Hepatocyte (in vitro differentiated cells): ENCODE measurements at places on chromosomes 12 and 14. TPM values are rescaled to one million over a fixed set of nuclear protein-coding genes. Genes with fewer than 3 reads are reported as not detected.

SLC7A7 gene
- 337 and 381 TPM in 2 replicates for total RNA-seq

GSG1 gene
- total RNA-seq: 1.5 TPM in 1 of 2 replicates, not detected in the other

SSPN gene
- 4.1 and 12.5 TPM in 2 replicates for total RNA-seq

AMDHD1 gene
- total RNA-seq: 2.1 and 3.5 TPM in 2 replicates

CHGA gene
- total RNA-seq: 48.2 and 61.3 TPM in 2 replicates

DNA sequence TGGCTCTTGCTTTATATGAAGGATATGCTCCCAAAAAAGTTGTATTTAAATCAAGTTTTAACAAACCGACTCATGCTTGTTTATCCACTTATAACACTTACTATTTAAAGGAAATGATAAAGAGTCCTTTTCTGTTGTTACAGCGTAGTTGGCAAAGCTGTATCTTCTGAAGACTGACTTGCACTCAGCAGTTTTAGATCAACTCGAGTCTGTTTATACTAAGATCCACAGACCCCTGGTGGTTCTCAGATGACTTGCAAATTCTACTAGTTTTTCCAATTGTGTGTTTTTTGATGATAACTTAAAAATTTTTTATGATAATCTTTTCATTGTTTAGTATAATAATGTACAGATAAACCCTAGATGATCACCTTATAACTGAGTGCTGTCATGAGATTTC is 475.8 kb downstream of the RGS6 start:
- no peaks in the 10 kb centered on the region for H3K36me3 ChIP-seq
- H3K27ac ChIP-seq: no peak overlapping the region
- H3K27me3 ChIP-seq: no peaks in the 10 kb centered on the region

DNA sequence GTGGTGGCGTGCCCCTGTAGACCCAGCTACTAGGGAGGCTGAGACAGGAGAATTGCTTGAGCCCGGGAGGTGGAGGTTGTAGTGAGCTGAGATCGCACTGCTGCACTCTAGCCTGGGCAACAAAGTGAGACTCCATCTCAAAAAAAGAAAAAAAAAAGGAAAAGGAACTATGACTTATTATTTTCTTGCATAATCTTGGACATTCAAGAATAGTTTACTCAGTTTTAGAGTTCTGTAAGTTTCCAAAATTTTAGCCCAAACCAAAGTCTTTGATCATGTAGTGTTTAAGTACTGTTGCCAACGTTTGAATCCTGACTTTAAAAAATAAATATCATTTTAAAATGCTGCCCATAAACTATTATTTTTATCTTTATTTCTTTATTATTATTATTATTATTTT is 6.2 kb downstream of the PSMA6 start:
- no peaks in the 10 kb centered on the region for H3K27me3 ChIP-seq
- H3K4me3 ChIP-seq: no peak overlapping the region
- no peak for DNase-seq
- H3K36me3 ChIP-seq: no peaks in the 10 kb centered on the region
- H3K27ac ChIP-seq: no peak overlapping the region

- no peak overlapping the region for H3K27ac ChIP-seq
- H3K4me3 ChIP-seq: peak overlapping the region; percentile 54
- DNase-seq: peak; percentile 18
- peaks cover 64% of the 10 kb centered on the region for H3K27me3 ChIP-seq
- H3K36me3 ChIP-seq: no peaks in the 10 kb centered on the region
Measured at GRCh38 chr12:131829791-131830334, 1.7 kb downstream of the MMP17 start.
